DMS79 (cell line): ENCODE measurements at places on chromosomes 4 and X.

DNA sequence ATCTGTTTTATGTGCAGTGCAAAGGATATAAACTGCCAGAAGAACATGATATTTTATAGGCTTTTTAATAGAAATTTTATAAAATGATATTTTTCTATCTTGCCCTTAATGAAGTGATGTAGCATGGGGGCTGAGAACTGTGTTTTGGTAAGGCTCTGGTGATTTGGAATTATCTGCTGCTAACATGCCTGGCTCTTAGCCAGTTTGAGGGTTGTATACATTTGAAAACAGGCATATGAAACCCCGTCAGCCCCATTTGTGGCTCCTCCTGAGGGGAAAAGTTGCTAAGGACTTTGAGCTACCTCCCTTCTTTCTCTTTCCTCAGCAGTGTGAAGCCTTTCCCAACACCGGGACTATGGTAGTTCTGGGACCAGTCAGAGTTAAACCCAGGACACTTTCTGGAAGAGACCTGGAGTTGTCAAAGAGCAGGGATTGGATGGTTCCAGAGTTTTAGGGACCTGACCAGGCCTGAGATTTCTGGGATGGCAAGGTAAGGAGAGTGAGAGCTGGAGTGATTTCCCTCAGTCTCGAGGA, 4.7 kb downstream of the SFRP2 start:
- DNase-seq = no peak

DNA sequence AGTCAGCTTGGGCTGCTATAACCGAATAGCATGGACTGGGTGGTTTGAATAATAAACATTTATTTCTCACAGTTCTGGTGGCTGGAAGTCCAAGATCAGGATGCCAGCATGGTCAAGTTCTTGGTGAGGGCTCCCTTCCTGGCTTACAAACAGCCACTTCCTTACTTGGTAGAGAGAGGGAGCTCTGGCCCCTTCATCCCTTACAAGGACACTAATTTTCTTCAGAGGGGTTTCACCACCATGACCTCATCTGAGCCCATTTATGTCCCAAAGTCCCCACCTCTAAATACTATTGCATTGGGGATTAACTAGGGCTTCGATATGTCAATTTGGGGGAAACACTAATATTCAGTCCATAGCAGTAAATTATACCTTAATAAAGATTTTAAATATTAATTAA, 61.8 kb downstream of the CLNK start:
- DNase-seq = no peak

GRCh38 chr4:84915396-84915780, 51.1 kb downstream of the WDFY3 start:
- no peak for DNase-seq

- no peak for DNase-seq
Measured at GRCh38 chr4:118335324-118335723, 17.5 kb downstream of the PRSS12 start.

- DNase-seq = no peak
Measured at GRCh38 chr4:86482306-86483172, 111.6 kb upstream of the PTPN13 start.

GRCh38 chr4:1579001-1579900, 104.9 kb downstream of the FAM53A start:
- DNase-seq = no peak

DNA sequence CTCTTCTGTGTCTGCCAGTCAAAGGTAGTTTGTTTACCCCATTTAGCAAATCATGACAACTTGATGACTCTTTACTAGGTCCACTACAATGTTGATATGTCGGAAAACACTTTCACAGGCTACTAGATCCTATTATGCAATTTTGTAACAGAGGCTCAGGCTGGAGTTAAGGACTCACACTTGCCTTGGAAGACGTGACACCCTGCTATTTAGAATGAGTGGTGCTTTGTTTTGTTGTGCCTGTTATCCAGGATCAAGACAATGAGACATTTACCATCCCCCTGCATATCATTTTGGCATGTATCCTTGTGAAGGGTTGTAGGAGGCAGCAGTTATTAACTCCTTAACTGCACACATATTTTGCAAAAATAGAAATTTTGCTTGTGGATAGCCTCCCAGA, 263.7 kb downstream of the IL1RAPL1 start:
- no peak for DNase-seq
